ENCODE measurements at places on chromosomes 2 and 18. TPM values are rescaled to one million over a fixed set of nuclear protein-coding genes. Genes with fewer than 3 reads are reported as not detected.

GRCh38 chr2:7633566-7634153 is 716.4 kb downstream of the RNF144A start:
- no peak for DNase-seq
- H3K27me3 ChIP-seq = no peaks in the 10 kb centered on the region
- no peaks in the 10 kb centered on the region for H3K4me1 ChIP-seq
- no peaks in the 10 kb centered on the region for H3K36me3 ChIP-seq
- H3K27ac ChIP-seq = no peak overlapping the region

- no peaks in the 10 kb centered on the region for H3K4me1 ChIP-seq
- no peak for DNase-seq
- no peaks in the 10 kb centered on the region for H3K36me3 ChIP-seq
- no peak overlapping the region for H3K4me3 ChIP-seq
- no peaks in the 10 kb centered on the region for H3K27me3 ChIP-seq
Measured at GRCh38 chr2:176914371-176914770, 298.2 kb upstream of the HNRNPA3 start.

ZRANB3 gene
- 1.6 TPM for total RNA-seq

- no peak for DNase-seq
- no peaks in the 10 kb centered on the region for H3K27me3 ChIP-seq
- no peaks in the 10 kb centered on the region for H3K36me3 ChIP-seq
- peak overlapping the region; percentile 93 for H3K27ac ChIP-seq
- H3K4me1 ChIP-seq = no peaks in the 10 kb centered on the region
Measured at GRCh38 chr2:196925768-196926561, 542 bp downstream of the PGAP1 start.
